ENCODE measurements at places on chromosomes 11 and 22.

GRCh38 chr11:6900327-6900999 is 8.2 kb upstream of the OR2D2 start:
- no peak for DNase-seq

DNA sequence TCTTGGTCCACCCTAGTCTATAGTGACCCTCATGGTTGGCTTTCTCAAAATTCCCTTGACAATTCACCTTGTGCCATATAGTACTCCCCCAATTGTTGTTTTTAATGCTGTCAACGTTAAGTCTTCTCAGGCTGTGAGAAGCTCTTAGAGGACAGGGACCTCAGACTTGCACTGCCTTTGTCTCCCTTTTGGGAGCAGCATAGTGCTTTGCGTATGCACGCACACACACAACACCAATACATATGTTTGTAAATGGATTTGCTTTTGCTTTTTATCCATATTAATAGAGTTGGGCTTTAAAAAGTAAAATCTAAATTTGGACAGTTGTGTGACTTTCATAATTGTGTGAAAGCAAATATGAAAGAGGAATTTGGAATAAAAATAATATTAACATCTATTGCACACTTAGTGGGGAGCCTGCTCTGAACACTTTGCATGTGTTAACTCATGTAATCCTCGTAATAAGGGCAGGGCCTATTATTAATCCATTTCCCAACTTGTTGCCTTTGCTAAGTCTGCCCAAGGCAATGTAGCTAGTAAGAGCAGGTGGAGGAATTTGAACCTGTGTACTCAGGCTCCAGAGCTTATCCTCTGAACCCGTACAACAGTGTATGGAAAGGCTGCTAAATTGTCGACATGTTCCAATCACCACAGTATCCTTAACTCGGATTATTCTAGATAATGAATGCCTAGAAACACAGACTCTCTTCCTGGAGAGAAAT is 257.7 kb upstream of the NARS2 start:
- no peak for DNase-seq

DNA sequence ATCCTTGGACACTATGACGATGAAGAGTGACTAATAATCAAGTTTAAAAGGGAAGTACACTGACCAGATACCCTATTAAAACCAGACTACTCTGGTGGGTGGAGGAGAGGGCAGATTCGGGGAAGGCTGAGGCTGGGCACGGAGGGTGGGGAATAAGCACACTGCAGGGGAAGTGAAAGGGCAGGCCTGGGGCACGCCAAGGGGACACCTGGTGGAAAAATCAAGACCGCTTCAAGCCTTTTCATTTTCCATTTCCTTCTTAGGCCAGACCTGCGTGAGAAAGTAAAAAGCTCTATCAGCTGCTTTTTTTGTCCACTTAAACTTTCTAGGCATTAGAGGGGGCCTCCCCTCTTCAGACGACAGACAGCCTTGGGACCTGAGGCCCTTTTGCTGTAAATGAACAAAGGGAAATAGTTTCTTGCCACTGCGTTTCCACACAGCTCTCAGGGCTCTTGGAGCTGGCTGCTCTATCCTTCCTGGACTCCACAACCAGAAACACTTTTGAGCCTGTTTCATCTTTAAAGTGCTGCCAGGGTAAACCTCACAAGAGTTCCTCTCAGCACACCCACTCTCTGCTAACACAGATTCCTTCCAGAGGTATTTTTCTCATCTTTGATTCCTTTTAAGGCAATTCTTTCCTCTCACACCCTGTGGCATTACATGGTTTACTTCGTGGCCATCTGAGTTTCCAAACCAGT is 25.0 kb upstream of the SERPIND1 start:
- no peak for DNase-seq

- no peak for DNase-seq
These were observed 27.9 kb downstream of the SHANK3 start for GRCh38 chr22:50700387-50701075.

DNA sequence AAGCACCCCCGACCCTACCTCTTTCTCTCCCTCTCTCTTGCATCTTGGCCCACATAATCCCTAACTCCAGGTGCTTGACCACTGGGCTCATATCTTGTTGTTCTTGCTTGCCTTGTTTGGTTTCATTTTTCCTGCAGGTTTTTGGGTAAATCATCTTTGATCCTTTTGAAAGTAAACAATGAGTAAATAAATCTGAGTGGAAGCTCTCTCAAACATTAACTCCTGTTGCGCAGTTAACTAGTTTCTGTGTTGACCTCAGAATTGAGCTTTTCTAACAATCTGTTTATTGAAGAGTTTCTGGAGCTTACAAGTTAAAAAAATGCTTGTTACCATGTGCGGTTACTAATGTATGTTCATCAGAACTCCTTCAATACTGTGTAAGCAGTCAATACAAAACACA is 38.8 kb upstream of the MICAL2 start:
- no peak for DNase-seq

DNA sequence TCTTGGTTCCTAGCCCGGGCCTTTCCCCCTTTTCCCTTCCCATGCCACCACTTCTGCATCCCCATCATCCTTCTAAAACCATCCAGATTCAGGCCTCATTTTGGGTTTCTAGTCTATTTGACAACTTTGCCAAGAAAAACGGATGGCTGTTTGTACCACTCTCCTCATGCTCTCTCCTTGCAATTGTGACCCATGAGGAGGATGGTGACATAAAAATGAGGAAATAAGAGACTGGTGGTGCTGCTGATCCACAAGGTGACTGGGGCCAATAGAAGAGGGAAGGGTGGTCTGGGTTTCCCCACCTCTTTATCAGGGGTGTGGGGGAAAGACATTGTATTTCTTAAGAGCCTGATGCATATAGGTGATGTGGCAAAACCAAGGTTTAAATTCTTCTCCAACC is 1.0 kb downstream of the MS4A4A start:
- DNase-seq: no peak

DNA sequence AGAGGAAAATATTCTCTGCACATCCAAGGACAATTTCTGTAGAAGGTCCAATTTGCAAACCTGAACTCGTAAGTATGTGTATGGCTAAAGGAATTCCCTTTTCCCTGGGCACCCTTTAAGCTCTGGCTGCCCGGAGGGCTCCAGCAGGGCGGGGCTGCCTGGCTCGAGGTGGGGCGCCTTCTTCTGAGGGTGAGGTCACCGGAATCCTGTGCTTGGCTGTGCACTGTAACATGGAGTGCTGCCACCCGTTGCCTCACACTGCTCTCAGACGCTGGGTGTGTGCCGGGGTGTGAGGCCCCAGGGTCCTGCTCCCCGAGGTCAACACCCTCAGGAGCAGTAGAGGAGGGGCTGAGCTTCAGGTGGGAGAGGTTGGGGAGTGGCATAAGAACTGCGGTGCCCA is 61.5 kb downstream of the SYN3 start:
- DNase-seq: no peak

- no peak for DNase-seq
These were observed 614 bp downstream of the SELENOM start for GRCh38 chr22:31106731-31107177.

DNA sequence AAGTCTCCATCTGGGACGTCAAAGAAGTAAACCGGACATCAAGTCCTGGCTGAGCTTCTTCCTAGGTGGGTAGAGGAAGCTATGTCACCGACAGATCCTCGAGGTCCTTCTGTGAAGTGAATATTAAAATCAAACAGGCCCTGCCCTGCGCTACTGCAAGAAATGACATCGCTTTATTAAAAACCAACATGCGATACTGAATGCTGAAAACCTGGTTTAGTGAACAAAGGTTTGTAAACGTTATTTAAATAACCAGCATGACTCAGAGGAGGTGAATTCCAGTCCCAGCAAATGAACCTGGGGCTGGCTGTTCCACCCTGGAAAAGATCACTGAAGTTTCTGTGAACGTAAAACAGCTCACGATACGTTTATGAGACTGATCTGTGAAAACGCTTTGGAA is 645 bp downstream of the RTCB start:
- no peak for DNase-seq

GRCh38 chr11:84558085-84558905 is 1068.8 kb downstream of the DLG2 start:
- DNase-seq: peak; percentile 62
